ENCODE measurements at places on chromosomes 7 and 10.

DNA sequence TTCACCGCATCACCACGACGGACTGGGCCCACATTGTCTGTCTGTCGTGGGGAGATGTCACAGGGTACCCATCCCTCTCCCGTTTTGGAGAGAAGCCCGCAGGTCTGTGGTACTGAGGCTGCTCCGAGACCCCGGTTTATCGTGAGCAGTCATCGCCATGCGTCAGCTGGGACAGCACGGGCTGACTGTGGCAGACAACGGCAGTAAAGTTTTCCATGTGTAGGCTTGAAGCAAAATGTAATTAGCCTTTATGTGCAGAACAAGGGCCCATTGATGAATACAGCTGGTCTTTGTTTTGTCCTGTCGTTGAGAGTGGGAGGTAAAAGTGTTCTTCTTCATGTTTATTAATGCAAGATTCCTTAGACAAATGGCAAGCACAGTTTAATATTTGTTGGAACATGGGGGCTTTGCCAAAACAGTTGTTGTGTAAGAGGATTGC, 167.4 kb upstream of the SH2B2 start:
- no peak for DNase-seq

DNA sequence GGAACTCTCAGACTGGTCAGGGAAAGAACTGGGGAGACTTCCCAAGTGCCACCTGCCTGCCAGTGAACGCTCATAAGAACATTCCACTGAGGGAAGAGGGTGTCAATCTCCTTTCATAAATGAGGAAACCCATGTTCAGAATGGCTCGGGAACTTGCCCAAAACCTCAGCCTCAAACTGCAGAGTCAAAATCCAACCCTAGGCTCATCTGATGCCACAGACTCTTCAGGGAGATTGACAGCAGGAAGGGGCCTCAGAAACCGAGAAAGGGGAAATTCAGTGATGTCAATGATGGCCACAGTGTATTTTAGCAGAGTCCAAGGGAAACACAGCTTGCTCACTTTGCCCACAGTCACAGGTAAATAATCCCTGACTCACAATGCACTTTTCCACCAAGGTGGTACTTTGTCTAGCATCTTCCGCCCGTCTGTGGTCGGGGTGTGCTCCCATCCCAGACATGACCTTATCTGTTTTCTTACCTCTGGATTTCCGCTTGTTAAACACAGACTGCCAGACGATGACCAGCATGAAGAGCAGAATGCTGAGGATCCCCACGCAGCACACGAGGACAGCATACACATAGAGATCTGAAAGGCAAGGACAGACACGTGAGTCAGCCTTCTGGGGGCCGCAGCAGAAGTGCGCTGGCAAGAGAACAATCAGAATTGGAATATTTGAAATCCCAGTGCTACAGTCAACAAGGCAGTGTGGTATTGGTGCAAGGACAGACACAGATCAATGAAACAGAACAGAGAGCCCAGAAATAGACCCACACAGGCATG, 38.4 kb downstream of the VSTM4 start:
- DNase-seq = no peak

DNA sequence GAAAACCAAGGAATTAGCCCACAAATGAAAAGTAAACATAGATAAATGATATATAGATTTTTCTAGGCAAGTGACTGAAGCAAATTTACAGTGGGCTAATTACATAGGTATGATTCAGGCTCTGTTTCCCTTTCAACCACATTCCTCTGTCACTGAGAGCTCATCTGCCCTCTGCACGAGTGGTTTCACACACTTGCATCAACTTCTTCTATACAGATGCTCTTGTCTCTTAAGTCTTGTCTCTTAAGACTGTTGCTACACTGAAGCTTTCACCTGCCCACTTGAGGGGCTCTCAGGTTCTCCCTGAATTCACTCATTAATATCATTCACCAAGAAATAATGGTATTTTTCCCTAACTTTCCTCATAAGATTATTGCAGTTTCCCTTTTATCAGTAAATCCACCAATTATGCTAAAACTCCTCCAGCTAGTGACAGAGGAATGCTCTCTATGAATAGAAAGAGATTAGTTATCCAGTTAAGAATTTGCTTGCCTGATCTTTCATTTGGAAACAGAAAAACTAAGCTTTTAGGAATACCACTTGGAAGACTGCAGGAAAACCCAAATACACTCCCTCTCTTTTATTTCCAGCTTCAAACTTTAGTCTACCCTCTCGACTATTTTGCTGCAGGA, 95.7 kb downstream of the ELAPOR2 start:
- no peak for DNase-seq

- no peak for DNase-seq
These were observed 8.2 kb upstream of the PON3 start for GRCh38 chr7:95404316-95404865.

GRCh38 chr7:129090300-129090907, 35.5 kb upstream of the TNPO3 start:
- DNase-seq = no peak

DNA sequence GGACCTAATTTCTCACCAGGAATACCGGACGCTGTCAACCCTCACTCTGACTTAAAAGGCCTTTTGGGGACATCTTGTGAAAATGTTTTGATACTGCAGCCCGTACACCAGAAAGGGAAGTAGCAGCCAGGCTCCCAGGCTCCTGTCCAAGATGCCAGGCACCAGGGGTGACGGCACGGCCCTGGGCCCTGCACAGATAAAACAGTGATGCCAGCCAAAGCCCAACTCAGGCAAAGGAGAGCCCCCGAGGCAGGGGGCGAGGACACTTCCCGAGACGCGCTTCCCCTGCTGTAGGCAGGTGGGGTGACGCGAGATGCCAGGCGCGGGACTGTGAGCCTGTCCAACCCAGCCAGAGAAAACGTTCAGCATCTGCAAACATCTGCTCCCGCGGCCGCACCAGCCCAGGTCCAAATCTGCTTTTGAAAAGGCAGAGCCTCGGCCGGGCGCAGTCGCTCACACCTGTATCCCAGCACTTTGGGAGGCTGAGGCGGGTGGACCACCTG, 15.7 kb downstream of the ZFAND2A start:
- no peak for DNase-seq

GRCh38 chr10:68954904-68955303, 1.1 kb upstream of the DDX21 start:
- DNase-seq = no peak

- no peak for DNase-seq
These were observed 8.5 kb downstream of the RASSF4 start for GRCh38 chr10:44968091-44968490.

- no peak for DNase-seq
These were observed 13.2 kb upstream of the PWWP2B start for GRCh38 chr10:132383751-132384196.

Measured in activated naive CD4-positive, alpha-beta T cell (primary cell).